ENCODE measurements at places on chromosomes 16 and 17.

GRCh38 chr16:58022601-58023371, 2.8 kb upstream of the MMP15 start:
- peak; percentile 35 for DNase-seq

GRCh38 chr17:64187093-64187895, 57.4 kb upstream of the ERN1 start:
- DNase-seq, result no peak

DNA sequence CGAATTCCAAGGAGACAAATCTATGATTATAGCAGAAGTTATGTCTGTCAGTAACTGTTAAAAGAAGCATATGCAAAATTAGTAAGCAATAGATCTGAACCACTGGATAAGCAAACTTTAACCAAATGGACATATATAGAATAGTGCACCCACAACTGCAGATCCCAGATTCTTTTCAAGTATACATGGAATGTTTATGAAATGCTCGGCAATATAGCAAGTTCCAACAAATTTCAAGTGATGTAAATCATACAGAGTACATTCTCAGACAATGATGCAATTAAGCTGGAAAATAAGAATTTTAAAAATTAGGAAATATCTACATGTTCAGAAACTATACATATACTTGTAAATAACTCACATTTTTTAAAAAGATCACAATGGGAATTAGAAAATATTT, 8.4 kb upstream of the HELZ start:
- no peak for DNase-seq

DNA sequence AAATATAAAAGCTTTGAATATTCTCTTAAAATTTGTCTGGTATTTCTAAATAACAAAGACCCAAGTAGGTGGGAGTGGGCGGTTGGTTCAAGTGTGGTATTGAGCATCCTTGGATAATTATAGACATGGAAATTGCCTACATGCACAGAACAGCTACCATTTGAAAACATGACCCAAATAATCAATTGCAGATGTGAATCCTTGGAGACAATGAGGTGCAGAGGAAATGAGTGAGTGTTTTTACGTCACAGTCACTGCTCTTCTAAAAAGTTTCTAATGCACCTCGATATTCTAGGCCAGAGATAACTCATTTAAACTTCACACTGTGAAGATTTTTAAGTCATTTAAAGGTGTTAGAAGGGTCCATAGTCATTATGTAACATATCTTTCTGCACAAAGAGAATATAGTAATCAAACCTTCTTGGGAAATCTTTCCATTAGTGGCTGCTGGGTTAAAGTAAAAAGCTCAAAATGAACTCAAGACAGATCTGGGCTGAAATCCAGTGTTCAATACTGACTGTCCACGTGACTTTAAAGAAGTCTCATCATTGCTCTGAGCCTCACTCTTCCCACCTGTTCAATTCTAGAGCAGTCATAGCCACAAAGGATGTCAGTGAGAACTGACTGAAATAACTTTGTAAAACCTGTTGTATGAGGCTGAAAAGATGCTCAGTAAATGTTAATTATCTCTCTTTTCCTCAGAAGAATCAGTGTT, 144.5 kb downstream of the CDH11 start:
- DNase-seq, result no peak

DNA sequence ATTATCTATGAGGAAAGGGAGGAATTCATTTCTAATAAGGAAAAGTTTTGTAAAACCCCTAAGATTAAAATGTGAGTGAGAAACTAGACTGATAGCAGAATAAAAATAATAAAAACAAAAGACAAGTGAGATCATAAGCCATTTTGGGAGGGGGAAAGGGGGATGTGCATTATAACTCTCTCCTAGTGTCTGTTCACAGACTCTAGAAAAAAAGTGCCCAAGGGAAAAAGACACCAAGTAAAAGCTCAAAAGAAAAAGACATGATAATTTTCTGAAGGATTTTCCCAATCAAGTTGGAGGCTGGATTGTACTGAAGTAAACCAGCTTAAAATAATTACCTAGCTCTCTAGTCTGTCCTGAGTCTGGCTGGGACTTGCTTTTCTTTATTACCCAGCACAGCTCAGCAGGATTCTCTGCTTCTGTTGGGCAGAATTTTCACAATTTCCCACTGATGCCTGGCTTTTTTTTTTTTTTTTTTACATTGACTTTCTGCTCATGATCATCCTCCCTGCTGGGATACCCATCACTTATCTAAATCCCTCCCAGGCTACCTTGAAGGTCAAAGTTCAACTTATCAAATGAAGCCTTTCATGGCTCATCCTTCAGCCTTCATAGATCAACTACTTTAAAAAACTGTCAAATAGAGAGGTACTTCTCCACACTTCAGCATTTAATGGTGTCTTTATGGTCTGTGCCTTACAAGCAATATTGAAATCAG, 124.2 kb upstream of the KCNJ16 start:
- DNase-seq, result no peak

DNA sequence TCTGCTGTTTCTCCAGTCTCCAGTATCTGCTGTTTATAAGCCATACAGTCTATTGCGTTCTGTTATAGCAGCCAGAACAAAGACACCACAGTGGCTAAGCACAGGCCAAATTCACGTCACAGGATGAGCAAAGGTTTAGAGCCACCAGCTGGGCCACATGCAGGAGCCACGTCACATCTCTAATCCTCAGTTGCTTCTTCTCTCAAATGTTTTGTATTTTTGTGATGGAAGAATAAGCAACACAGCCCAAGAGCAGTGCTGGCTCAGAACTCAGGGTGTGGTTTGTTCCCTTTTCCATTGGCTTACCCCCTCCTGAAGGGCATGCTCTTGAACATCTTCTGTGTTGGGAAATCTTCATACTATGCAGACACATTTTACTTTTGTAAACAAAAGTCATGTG, 309.4 kb upstream of the CDH5 start:
- no peak for DNase-seq

GRCh38 chr17:31031841-31032240, 61.0 kb downstream of the RNF135 start:
- no peak for DNase-seq

GRCh38 chr16:70688246-70688742, 2.4 kb upstream of the MTSS2 start:
- DNase-seq, result no peak

GRCh38 chr16:27786221-27786922, 236.4 kb downstream of the KATNIP start:
- DNase-seq, result no peak

DNA sequence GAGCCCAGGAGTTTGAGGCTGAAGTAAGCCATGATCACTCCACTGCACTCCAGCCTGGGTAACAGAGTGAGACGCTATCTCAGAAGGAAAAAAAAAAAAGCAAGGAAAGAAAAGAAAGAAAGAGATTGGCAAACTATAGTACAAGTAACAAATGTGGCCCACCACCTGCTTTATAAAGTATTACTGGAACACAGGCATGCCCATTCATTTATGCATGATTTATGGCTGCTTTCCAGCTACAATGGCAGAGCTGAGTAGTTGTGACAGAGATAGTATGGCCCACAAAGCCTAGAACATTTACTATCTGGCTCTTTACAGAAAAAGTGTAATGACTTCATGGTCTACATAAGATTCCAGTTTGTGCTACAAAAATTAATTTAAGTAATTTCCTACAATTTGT, 23.6 kb downstream of the C16orf87 start:
- no peak for DNase-seq

DNA sequence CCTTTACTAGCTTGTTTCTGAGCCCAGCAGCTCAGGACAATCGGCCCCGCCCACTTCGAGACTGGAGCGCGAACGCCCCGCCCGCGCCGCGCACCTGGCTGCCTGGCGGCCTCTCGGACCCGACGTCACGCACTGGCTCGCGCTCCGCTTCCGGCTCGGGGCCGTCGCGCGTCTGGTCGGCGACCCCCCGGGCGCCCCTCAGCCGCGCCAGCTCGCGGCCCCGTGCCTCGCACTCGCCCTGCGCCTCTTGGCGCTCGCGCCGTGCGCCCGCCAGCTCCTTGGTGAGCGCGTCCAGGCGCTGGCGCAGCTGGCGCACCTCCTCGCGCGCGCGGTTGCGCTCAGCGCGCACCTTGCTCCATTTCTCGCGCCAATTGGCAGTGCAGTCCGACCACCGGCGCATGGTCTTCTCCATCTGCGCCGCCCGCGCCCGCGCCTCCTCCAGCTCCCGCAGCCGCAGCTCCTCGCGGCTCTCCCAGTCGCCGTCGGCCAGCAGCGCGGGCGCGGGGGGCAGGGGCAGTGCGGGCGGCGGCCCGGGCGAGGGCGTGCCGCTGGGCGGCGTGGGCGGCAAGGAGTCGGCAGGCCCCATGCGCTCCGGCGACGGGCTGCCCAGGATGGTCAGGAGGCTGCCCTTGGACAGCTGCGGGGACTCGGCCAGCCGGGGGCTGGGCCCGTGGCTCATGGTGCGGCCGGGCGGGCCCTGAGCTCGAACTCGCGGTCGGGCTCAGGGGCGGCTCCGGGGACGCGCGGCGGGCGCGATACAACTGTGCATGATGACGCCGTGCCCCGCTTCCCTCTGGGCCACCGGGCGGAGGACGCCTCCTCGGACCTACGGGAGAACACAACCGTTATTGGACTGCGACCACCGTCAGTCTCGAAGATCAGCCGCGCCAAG, 7.6 kb downstream of the CCDC102A start:
- DNase-seq, result no peak

GRCh38 chr16:78490847-78491246, 391.4 kb downstream of the WWOX start:
- no peak for DNase-seq

- DNase-seq, result peak; percentile 56
Observed at GRCh38 chr17:798246-798645, 16.1 kb downstream of the MRM3 start.

All from NCI-H2107 (cell line).